ENCODE measurements at places on chromosomes 2 and 18. TPM values are rescaled to one million over a fixed set of nuclear protein-coding genes. Genes with fewer than 3 reads are reported as not detected.

RNF125 gene
- total RNA-seq: 4.8 TPM

TANC1 gene
- 123 TPM for total RNA-seq

OR6B2 gene
- total RNA-seq: not detected

CIB4 gene
- total RNA-seq: not detected

ACMSD gene
- not detected for total RNA-seq

HOXD3 gene
- 7.6 TPM for total RNA-seq

DNMT3A gene
- total RNA-seq: 50.3 TPM

RAB17 gene
- 6.8 TPM for total RNA-seq
